ENCODE measurements at places on chromosomes 12 and 14. TPM values are rescaled to one million over a fixed set of nuclear protein-coding genes. Genes with fewer than 3 reads are reported as not detected.

DNA sequence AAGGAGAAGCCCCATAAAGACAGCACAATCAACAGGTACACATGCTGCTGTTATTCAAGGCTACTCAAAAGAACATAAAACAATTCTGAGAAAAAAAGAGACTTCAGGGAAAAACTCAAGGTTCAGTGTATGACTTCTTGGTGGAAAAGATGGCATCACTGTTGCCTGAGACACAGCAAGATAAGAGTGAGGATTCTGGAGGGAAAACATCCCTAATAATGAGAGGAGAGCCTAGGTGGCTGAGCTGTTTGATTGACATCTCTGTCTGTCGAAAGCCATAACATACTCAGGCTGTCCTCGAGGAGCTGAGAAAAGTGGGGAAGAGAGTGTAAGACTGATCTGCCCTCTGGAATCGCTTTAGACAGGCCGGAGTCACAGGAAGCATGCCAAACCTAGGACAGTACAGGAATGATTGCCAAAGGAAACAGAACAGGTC lies 193.4 kb upstream of the AMIGO2 start:
- no peak overlapping the region for H3K4me3 ChIP-seq
- H3K27ac ChIP-seq = no peak overlapping the region
- H3K4me1 ChIP-seq = peaks cover 88% of the 10 kb centered on the region

DNA sequence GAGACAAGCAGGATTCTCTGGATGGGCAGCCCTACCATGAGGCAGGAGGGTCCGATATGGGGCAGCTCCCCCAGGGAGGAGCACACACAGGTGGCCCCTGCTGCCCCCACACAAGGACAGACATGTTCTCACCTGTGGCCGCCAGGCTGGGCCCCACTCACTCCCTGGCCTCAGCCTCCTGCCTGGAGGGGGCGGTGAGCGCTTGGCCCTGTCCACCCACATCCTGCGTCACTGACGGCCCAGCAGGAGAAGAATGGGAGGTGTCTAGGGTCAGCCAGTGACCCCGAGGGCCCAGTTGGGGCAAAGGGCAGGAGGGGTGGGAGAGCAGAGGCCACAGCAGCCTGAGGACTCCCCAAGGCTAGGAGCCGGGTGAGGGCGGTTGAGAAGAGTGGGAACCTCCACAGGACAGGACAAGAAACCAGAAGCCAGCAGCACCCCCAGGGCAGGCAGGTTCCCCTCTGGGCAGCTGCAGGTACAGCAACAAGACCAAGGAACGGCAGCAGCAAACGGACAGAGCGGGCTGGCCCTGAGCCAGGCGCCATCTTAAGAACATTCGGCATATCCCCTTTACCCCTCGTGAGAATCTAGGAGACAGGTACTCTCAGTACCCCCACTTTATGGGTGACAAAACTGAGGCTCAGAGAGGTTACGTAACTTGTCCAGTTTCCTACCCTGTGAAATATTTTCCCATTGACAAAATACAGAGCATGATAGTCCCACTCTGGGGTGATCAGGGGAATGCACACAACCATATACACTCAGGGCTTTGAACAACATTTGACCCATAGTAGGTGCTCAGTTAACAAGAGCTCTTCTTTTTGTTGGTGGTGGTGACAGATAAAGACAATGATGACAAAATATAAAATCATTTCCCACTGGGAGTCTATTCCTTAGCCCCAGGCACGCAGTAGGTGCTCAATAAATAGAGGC lies 74.3 kb downstream of the NCOR2 start:
- no peaks in the 10 kb centered on the region for H3K27me3 ChIP-seq
- H3K4me3 ChIP-seq = no peak overlapping the region
- H3K27ac ChIP-seq = no peak overlapping the region
- no peak for DNase-seq
- H3K4me1 ChIP-seq = peaks cover 14% of the 10 kb centered on the region

DNA sequence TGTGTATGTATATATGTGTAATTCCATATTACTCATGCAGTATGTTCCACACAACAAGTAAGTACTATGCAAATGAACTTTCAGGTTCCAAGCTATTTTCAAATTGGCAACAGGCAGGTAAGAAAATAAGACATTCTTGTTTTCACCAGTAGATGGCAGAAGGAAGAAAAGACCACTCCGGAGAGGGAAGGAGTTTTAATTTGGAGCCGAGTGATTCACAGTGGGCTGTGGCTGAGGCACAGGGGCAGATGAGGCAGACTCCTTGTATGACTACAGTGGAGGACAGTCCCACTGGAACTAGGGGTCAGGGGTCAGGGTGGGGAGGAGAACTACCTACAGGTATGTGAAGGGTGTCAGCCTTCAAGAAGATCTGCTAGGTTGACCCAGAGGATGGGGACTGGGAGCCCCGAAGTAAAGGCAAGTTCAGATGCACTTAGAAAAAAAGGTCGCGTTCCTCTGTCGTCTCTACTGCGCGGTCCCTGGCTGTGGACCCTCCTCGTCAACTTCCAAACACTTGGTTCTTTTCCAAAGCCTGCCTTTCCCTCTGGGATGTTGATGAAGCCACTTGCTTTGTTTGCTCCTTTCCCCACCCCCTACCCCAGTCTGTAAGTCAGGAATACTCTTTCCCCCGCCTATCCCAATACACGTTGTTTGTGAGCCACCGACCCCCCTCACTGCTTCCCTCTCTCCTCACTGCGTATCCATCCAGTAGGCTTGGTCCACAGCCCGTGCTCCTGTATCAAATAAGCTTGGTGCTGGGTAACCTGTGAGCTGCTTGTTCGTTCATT lies 24.1 kb downstream of the DDX47 start:
- H3K27me3 ChIP-seq = no peaks in the 10 kb centered on the region
- no peak overlapping the region for H3K4me3 ChIP-seq
- peak; percentile 37 for DNase-seq
- peak overlapping the region; percentile 59 for H3K27ac ChIP-seq
- H3K4me1 ChIP-seq = peaks cover 35% of the 10 kb centered on the region

DNA sequence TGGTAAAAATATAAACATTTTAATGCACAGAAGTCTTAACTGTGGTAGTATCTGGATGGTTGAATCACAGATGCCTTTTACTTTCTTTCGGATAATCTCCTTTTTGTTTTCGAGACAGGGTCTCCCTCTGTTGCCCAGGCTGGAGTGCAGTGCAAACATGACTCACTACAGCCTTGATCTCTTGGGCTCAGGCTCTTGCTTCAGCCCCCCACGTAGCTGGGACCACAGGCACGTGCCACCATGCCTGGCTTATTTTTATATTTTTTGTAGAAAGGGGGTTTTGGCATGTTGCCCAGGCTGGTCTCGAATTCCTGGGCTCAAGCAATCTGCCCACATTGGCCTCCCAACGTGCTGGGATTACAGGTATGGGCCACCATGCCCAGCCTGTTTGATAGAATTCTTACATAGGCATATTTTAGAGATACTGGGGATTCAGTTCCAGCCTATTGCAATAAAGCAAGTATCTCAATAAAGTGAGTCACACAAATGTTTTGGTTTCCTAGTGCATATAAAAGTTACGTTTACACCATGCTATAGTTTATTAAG lies 99.2 kb downstream of the SNAPC1 start:
- no peaks in the 10 kb centered on the region for H3K4me1 ChIP-seq
- peaks cover 9% of the 10 kb centered on the region for H3K27me3 ChIP-seq
- H3K36me3 ChIP-seq = no peaks in the 10 kb centered on the region
- DNase-seq = no peak
- no peak overlapping the region for H3K27ac ChIP-seq
- no peak overlapping the region for H3K4me3 ChIP-seq

CISTR gene
- total RNA-seq = not detected

KRT80 gene
- total RNA-seq = not detected

GRCh38 chr12:116066381-116067230 lies 210.9 kb downstream of the MED13L start:
- peaks cover 21% of the 10 kb centered on the region for H3K4me1 ChIP-seq
- no peaks in the 10 kb centered on the region for H3K27me3 ChIP-seq
- H3K36me3 ChIP-seq = no peaks in the 10 kb centered on the region
- no peak overlapping the region for H3K4me3 ChIP-seq
- H3K27ac ChIP-seq = no peak overlapping the region
- peak; percentile 65 for DNase-seq

C12orf76 gene
- 19.9 TPM for total RNA-seq

DNA sequence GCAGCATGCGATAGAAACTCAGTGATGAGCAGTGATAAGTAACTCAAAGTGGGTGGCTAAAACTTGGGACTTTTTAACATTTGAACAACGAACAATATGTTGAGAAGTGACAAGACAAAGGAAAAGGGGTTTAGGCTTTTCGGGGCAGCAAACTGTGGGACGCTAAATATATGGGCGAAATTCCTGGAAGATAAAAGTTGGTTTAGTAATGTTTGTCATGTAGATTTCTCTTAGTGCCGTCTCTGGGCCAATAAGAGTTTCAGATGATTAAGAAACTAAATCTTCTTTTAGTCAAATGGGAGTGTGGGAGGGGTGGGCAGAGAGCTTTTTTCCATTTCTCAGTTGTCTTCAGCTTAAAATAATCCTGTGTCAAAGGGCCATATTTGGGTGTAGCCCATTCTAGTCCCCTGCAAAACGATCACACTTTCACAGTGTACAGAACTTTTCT lies 41.7 kb upstream of the FUT8 start:
- peaks cover 44% of the 10 kb centered on the region for H3K4me1 ChIP-seq
- no peak overlapping the region for H3K27ac ChIP-seq
- no peak overlapping the region for H3K4me3 ChIP-seq

GRCh38 chr14:102496958-102497744 lies 12.4 kb downstream of the ANKRD9 start:
- no peak overlapping the region for H3K4me3 ChIP-seq
- H3K36me3 ChIP-seq = no peaks in the 10 kb centered on the region
- no peaks in the 10 kb centered on the region for H3K27me3 ChIP-seq
- DNase-seq = no peak
- no peak overlapping the region for H3K27ac ChIP-seq
- peaks cover 13% of the 10 kb centered on the region for H3K4me1 ChIP-seq

KLHDC1 gene
- 2.4 TPM for total RNA-seq

DNA sequence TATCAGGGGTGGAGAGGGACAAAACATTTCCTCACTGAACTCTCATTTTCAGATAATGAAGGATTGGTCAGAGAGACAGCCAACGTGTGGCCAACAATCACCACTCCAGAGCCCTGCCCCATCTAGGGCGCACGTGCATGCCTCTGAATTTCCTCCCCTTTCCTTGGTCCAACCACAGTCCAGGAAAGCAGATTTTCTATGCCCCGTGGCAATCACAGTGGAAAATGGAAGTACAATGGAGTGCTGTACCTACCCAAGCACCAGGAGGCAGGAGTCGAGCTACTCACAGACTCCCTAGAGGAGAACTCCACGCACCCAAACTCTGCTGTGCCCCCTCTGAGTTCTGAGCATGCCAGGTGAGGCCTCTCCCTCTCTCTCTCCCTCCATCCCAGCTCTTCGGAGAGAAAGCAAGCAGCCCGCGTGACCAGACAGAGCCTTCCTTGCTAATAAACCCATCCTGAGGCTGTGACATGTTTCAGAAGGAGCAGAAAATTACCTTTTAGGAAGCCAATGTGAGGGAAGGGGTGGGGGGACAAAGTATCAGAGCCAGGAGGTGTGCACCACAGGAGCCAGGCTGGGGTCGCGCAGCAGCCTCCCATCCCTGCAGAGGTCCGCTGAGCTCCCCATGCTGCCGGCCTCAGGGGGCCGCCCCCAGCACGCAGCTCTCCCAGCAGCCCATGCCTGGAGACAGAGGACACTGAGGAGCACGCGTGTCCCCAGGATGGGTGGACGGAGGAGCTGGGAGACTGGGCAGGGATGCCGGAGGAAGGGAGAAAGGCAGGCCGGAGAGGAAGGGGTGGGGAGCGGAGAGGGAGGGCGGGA lies 73.4 kb downstream of the PITPNM2 start:
- H3K36me3 ChIP-seq = peaks cover 2% of the 10 kb centered on the region
- H3K4me3 ChIP-seq = no peak overlapping the region
- H3K27ac ChIP-seq = peak overlapping the region; percentile 91
- H3K27me3 ChIP-seq = no peaks in the 10 kb centered on the region
- no peak for DNase-seq

NINJ2 gene
- 6.7 TPM for total RNA-seq

All from activated CD4-positive, alpha-beta T cell treated with anti-CD3 and anti-CD28 coated beads, Interleukin-2, amount 10 ng/mL, durations not matched to agents 7 days and 5 days (primary cell).